ENCODE measurements at places on chromosomes 2 and 18. TPM values are rescaled to one million over a fixed set of nuclear protein-coding genes. Genes with fewer than 3 reads are reported as not detected.

Gene BCL2
- total RNA-seq = 0.55 TPM

Gene PCARE
- total RNA-seq = not detected

Gene VWC2L
- not detected for total RNA-seq

Gene ALPI
- not detected for total RNA-seq

Gene RAMP1
- total RNA-seq = not detected

Gene AOX1
- 4.6 TPM for total RNA-seq

Gene SLC5A7
- total RNA-seq = not detected

Gene NR4A2
- 2.0 TPM for total RNA-seq

Gene CFC1
- 0.11 TPM for total RNA-seq

Gene RASGRP3
- 0.98 TPM for total RNA-seq

Data from A549 treated with AZD2906 at 1 μM for 4 hours (cell line).